ENCODE measurements at places on chromosomes 7 and 10.

- no peak for DNase-seq
These were observed 60.1 kb upstream of the SDK1 start for GRCh38 chr7:3240826-3241430.

- no peak for DNase-seq
These were observed 130.8 kb upstream of the LYZL1 start for GRCh38 chr10:29158066-29158465.

DNA sequence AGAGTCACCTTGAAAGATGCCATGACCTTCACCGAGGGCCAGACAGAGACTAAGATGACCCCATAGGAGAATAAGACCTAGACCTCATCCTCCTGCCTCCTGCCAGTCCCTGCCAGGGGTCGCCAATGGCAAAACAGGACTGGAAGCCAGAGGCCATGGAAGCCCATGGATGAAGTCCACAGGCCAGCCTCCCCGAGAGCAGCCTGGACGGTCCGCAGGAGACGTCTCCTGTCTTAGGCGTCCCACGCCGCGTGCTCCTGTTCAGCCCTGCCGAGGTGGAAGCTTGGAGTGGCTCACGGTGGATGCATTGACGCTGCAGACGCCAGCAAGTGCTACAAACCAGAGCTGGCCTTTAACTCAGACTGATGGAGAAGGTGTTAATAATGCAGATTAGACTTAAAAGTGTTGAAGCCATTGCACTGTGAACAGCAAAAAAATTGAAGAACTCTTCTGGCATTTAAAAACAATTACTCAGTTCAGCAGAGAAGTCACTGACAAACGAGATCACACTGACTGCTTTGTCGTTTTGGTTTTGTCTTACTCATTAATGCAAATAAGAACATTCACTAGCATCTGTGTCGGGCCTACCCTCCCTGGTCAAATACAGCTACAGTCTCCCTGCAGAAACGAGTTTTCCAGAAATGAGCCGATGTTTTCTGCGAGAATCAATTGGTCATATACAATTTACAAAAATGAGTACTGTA lies 38.1 kb upstream of the FAM20C start:
- no peak for DNase-seq

DNA sequence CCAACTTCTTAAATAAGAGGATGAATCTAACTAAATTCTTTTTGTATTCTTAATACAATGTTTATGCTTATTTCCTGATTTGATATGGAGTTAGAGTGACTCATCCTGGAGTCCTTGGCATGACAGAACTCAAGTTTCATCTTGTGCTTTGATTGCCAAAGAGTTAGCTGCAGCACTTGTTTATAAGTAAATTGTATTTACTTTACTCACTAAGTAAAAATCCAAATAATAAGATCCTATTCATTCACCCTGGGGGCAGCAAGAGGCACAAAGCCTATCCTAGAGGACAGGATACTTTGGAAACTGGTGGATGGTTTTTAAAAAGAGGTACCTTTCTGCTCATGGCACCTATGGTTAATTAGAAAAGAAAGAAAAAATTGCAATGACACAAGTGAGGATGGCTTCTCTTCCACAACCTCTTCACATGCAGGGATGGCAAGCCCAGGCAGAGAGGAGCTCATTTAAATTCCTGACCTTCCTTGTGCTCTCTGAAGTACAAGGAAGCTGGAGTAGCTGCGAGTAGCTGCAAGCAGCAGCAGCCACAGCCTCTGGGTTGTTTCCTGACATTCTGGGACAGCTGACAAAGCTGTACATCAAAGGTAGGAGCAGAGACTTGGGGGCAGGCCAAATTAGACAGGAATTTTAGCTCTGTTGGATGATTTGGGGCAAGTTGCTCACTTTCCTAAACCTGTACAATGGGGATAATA lies 28.5 kb upstream of the CROT start:
- no peak for DNase-seq

DNA sequence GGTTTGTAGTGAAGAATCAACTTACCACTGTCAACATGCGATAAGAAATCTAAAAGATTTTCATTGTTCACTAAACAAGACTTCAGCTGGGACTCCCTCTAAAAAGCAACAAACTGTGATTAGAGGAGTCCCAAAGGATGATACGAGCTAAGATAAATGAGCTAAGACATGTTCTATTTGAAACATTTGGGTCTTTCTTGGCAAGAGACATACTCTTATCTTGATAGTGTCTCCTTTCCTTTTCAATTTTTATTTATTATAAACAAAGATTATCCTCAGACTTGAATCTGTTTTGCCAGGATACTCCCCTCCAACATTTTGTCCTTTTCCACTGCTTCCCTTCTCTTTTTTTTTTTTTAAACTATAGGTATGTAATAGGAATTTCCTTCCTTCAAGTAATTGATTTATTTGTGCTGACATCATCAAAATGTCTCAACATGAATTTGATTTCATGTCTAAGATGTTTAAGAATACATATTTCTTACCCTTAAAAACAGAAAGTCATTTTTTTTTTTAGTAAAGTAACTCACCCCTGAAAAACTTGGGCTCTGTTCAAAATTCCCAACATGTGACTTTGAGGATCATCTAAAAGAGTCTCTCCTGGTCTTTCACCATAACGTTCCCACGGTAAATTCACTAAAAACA lies 158.4 kb upstream of the NRP1 start:
- no peak for DNase-seq

- DNase-seq, result no peak
These were observed 573.5 kb downstream of the TNS3 start for GRCh38 chr7:47008461-47008860.

GRCh38 chr10:44863344-44864047 lies 47.6 kb upstream of the TMEM72 start:
- DNase-seq, result no peak

- no peak for DNase-seq
These were observed 133.5 kb upstream of the FEZF1 start for GRCh38 chr7:122438006-122438405.

DNA sequence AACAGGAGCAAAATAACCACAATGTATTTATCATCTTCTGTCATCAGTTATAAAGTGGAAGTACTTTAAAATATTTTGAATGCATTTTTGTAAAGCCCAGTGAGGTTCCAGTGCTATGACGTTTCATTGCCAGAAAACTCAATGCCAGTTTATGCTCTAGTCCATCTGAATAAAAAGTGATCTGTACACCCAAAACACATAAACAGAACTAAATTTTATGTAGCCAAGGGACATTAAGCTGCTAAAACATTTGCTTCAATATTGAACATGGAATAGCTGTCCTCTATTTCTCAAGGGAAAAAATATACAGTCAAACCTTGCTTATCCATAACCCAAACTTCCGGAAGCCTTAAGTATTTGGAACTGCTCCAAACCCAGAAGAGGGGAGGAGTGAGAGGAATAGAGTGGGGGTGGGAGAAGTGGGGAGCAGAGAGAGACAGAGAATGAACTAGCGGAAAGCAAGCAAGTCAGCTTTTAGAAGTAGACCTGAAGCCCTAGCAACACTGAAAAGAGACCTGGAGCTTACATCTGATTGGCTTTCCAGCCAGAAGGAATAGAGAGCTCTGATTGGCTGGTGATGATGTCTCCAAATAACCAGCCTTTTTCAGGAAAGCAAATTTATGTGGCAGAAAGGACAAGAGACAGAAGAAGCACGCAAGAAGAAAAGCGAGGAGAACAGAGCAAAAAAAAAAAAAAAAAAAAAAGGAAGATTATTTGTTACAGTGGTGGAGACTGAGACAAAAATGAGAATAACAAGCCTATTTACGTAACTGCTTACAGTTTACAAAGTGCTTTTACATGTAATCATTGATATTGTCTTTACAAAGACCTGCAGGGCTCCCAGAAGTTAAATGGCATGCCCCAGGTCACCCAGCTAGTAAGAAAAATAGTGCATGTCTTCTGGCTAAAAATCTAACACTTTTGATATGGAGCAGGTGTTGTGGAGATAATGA lies 196.0 kb downstream of the RNLS start:
- DNase-seq, result no peak
